ENCODE measurements at places on chromosomes 13 and 19. TPM values are rescaled to one million over a fixed set of nuclear protein-coding genes. Genes with fewer than 3 reads are reported as not detected.

Gene C19orf33
- total RNA-seq: not detected

Gene CGB1
- not detected for total RNA-seq

Gene CYP2A7
- not detected for total RNA-seq

Gene OR7A5
- not detected for total RNA-seq

Gene B3GLCT
- total RNA-seq: 5.6 TPM

Gene DZIP1
- not detected for total RNA-seq

Gene SIGLEC8
- not detected for total RNA-seq

Gene CLIP3
- 0.33 TPM for total RNA-seq

Gene RFPL4AL1
- total RNA-seq: not detected

Gene CGB8
- total RNA-seq: not detected

Gene GPC5
- 0.13 TPM for total RNA-seq

Gene ENOX1
- total RNA-seq: 0.18 TPM

Gene COLGALT1
- 94.8 TPM for total RNA-seq

Gene SIGLECL1
- total RNA-seq: not detected

Gene KIR3DL2
- total RNA-seq: 0.28 TPM

Gene F2RL3
- total RNA-seq: not detected

Gene PPP1R13L
- 3.9 TPM for total RNA-seq

Gene ZNF763
- total RNA-seq: 2.0 TPM

Gene ZNF134
- total RNA-seq: 22.1 TPM

Gene GRIN2D
- total RNA-seq: 0.26 TPM

Gene MEX3D
- 10.8 TPM for total RNA-seq

Gene GZMM
- 50.5 TPM for total RNA-seq

Gene SLC27A5
- total RNA-seq: 19.1 TPM

Gene TEX29
- not detected for total RNA-seq

Gene ADGRE2
- 0.55 TPM for total RNA-seq

Gene FXYD7
- total RNA-seq: 0.60 TPM

Gene PEAK3
- not detected for total RNA-seq

Gene GET3
- 101 TPM for total RNA-seq

Gene ZNF835
- total RNA-seq: 4.7 TPM

Gene FAAP24
- 9.4 TPM for total RNA-seq

Measured in CD8-positive, alpha-beta memory T cell (primary cell).